Neural progenitor cell (in vitro differentiated cells): ENCODE measurements at places on chromosomes 13 and 19.
A peak's percentile ranks its signal among the peaks of the same experiment; 100 is the strongest.

- DNase-seq, result no peak
Observed at GRCh38 chr13:45200701-45201232, at the start of gene KCTD4. TSS of gene KCTD4 (minus strand) at chr13:45201045. CDS start at chr13:45194567, 6,478 bp downstream.

DNA sequence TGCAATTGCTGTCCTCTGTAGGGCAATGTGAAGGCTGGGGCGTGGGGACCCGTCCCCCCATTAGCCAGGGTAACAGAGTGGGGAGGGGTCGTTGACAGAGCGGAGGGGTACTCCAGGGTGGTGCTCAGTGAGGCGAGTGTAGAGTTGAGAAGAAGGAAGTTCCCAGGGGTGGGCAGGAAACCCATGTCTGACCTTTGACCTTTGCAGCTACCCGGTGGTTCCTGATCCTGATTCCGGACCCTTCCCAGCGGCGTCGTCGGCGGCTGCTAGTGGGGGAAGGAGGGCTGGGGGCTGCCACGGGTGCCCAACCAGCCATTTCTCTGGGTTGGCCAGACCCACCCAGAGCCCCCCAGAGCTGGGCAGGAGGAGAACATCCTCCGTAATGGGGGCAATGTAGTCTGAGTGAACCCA is 2.1 kb upstream of the PLVAP start:
- DNase-seq, result peak; percentile 75

GRCh38 chr19:14472202-14472938 is 2.8 kb downstream of the PTGER1 start:
- DNase-seq, result peak; percentile 88

- DNase-seq, result no peak
Observed at GRCh38 chr19:51417107-51417809, at the start of gene SIGLEC10. TSS of gene SIGLEC10 (minus strand) at chr19:51417642. CDS start at chr19:51417581, 61 bp downstream.

- peak; percentile 68 for DNase-seq
Observed at GRCh38 chr19:32339988-32340874, 5.2 kb upstream of the ZNF507 start.

- peak; percentile 39 for DNase-seq
Observed at GRCh38 chr13:103299079-103299478, 232.9 kb upstream of the SLC10A2 start.

- peak; percentile 22 for DNase-seq
Observed at GRCh38 chr13:106795847-106796246, 227.9 kb upstream of the ARGLU1 start.

GRCh38 chr13:23754506-23754905 is 134.7 kb downstream of the MIPEP start:
- DNase-seq, result no peak

- no peak for DNase-seq
Observed at GRCh38 chr19:4241824-4242430, 5.0 kb upstream of the YJU2 start.

DNA sequence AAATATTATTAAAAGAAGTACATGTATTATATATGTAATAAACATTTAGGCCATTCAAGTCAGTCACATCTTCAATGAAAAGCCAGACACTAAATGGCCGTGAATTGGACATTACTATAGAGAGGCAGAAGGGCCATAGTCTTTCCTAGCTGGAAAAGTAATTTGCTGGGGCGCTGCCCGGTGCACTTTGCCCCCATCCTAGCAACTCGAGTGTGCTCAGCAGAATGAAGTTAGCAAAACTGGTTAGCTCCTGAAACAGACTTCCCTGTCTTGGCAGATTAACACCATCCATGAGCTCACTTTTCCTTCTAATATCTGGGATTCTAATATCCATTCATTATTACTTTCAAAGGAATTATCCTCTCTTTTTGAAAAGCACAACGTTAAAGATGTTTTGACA is 2.8 kb upstream of the SPRYD7 start:
- DNase-seq, result no peak

- no peak for DNase-seq
Observed at GRCh38 chr19:42086770-42087550, 11.0 kb downstream of the ZNF574 start.

DNA sequence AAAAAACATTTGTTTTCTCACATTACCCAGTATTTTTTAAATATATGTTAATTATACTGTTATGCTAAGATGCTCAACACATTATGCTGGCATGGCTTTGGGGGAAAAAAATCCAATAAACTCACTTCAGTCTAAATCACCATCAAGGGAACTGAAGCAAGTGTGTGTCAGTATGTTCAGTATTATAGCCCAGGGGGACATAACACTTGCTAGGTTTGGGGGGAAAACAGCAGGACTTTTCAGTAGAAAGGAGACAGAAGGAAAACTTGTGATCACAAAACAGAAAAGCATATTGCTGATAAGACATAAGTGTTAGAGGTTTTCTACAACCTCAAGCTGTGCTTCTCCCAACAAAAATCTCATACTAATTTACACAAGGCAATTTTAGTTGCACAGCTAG is 1759.9 kb upstream of the PCDH20 start:
- no peak for DNase-seq

GRCh38 chr13:41693434-41693833 is 236.1 kb downstream of the RGCC start:
- DNase-seq, result no peak

- no peak for DNase-seq
Observed at GRCh38 chr13:88369866-88370265, 698.7 kb downstream of the SLITRK5 start.

DNA sequence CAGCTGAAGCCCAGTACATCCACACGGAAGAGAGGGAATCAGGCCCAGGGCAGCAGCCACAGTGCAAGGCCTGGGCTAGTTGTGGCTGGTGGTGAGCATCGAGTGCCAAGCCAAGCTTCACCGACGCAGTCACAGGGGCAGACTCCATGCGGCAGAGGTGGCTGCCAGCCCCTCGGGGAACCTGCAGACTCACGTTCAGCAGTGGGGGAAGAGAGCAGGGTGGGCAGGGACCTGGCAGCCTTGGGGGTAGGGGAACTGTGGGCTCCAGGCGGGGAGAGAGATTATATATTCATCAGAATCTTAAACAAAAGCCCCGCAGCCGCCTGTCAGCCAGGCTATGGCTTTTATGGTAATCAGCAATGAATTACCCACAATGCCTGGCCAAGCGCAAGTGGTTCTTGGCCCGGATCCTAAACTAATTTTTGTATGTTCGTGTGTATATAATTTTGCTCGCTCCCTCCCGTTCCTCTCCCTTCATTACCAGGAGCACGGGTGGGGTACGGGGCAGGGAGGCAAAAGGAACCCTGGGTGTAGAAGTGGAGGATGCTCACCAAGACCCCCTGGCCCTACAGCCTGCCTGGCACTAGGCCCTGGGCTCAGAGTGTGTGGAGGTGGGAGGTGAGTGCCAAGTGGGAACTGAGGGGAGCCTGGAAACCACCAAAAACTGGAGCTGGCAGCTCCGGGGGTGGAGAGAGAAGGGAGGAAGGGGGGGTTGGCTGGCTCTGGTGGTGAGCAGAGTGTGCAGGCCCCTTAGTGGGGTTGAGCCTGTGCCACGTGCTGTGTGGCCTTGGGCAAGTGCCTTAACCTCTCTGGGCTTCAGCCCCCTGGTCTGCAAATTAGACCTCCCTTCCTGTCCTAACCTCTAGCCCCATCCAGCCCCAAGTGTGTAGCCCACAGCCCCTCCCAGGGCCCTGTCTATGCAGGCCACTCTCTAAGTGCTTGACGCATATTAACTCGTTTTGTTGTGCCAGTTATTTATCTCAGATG is 31.9 kb downstream of the PTPRS start:
- no peak for DNase-seq

DNA sequence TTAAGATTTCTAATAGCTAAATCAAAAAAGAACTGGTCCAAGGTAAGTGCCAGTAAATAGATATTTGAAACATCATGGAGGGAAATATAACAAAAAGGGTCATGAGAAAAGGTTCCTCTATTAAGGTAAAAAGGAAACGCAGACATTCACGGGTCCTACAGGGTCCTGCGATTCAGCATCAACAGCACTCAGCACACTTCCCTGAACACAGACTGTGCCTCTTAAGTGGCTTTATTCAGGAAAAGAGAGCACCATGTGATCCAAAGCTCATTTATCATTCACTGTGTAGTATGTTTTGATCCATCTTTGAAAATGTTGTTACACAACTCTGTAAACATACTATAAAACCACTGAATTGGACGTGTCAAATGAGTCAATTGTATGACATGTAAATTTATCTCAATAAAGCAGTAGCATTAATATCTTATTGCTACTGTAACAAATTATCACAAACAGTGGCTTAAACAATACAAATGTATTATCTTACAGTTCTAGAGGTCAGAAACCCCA is 33.7 kb downstream of the CRYL1 start:
- DNase-seq, result no peak

- DNase-seq, result no peak
Observed at GRCh38 chr13:50586414-50587083, 256.9 kb downstream of the DLEU7 start.

DNA sequence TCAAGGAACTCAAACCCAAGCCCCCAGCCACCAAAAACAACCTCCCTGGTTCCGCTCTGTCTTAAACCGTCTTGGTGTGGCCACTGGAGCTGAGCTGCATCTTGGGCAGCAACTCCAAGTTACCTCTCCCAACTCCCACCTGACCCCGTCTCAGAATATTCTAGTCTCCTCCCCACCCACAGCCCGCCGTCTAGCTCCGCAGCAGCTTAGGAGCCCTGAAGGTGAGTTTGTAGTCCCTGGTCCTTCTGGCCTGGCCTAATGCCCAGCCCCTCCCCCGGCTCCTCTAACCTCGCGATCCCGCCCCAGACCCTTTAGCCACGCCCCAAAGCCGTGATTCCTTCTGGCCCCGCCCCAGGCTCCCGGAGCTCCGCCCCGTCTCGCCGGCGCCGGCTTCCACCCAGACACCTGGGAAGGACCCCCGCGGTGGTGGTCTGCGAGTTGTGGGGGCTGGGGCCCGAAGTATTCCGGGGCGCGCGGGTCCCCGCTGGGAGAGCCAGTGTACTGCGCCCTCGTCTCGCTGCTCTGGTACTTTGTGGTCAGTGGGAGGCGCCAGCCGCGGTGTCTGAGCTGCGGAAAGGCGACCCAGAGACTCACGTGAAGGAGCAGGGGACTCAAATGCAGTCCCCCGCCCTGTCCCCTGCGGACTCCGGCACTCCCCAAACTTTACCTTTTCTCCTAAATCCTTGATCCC is 2.5 kb upstream of the LHB start:
- DNase-seq, result peak; percentile 77

GRCh38 chr13:21123956-21124355 is 52.4 kb downstream of the SKA3 start:
- DNase-seq, result no peak

GRCh38 chr19:7533281-7533885 is 2.1 kb upstream of the PNPLA6 start:
- peak; percentile 35 for DNase-seq

GRCh38 chr13:21121616-21122015 is 54.7 kb downstream of the SKA3 start:
- no peak for DNase-seq

DNA sequence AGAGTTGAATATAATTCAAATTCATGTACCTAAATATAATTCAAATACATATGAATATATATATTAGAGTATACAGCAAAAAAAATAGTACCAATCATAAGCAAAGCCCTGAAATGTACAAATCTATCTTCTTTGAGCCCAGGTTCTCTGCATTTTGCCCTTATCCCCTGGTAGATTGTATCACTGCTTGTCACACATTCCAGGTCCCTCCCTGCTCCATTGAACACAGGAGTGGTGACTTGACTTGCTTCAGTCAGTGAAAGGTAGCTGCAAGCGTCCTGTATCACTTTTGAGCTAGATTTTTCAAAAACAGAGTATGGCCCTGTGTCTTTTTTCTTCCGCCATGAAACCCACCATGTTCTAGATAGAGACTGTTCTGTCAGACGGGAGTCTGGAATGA is 369.4 kb downstream of the LIG4 start:
- DNase-seq, result no peak

- DNase-seq, result no peak
Observed at GRCh38 chr13:62418376-62418775, 1002.7 kb upstream of the PCDH20 start.

GRCh38 chr13:37772644-37773043 is 96.9 kb downstream of the TRPC4 start:
- no peak for DNase-seq

- no peak for DNase-seq
Observed at GRCh38 chr19:51252306-51253079, 1.6 kb downstream of the SIGLECL1 start.

DNA sequence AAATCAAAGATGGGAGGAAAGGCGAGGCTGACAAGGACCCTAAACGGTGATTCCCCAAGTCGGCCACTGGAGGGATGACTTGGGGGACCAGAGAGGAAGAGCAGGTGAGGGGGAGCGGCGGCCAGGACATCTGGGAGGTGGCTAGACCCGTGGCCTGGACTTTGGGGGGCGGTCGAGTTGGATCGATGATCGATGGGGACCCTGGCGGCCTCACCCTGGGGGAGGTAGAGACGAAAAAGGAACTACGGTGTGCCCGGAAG is 7.7 kb upstream of the CIRBP start:
- peak; percentile 81 for DNase-seq

GRCh38 chr13:100130092-100130491 is 41.2 kb downstream of the PCCA start:
- no peak for DNase-seq

DNA sequence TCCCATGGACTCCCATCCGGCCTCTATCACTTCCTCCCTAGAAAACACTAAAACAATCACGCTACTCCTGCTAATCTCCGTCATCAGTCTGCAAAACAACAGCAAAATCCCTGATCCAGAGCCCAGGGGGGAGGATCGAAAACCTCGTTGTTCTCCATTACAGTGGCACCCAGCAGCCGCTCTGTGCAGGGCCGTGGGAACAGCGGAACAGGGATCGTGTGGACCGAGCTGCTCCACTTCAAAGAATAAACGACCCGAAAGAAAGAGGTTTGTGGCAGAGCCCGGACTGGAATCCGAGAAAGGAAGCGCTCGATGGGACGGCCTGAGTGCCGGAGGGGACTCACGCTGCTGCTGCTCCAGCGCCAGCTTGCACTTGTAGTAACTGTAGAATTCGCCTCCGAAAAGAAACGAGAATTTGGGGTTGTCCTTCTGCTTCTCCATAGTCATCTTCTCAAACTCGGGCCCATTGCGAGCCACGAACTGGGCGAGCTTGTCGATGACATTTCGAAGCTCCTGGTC is 652 bp downstream of the CHERP start:
- peak; percentile 51 for DNase-seq

GRCh38 chr19:30431591-30431990 is 59.4 kb downstream of the ZNF536 start:
- DNase-seq, result no peak

- no peak for DNase-seq
Observed at GRCh38 chr19:4738734-4739133, 15.1 kb upstream of the DPP9 start.

DNA sequence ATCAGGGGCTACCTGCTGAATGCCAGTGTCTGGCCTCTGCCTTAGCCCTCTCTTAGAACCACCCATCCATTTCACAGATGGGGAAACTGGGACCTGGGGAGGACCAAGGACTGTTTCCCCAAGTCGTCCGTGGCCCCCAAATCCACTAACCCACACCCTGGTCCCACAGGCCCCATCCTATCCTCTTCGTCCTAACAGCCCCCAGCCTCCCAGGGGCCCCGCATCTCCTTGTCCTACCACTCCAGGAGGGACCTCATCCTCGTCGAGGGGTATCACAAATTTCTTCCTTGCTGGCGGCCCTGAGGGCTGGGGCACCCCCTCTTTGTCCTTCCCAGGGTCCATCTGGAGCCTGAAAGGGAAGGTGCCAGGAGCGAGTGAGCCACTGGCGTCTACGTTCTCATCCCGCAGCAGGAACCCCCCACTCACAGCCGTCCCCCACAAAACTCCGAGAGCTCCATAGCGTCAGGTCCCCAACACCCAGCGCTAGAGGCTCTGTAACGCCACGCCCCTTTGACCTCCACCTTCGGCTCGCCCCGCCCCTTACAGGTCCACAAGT is 606 bp downstream of the ERCC1 start:
- DNase-seq, result no peak

GRCh38 chr19:45145270-45146189 is 15.3 kb downstream of the NKPD1 start:
- DNase-seq, result no peak
